Inflammatory macrophage treated with lipopolysaccharide for 4 hours (primary cell): ENCODE measurements at places on chromosomes 2 and 18.

GRCh38 chr2:237541243-237541642, 25.1 kb upstream of the PRLH start:
- DNase-seq, result no peak

- DNase-seq, result peak; percentile 96
Observed at GRCh38 chr18:5515011-5515784, 28.6 kb downstream of the EPB41L3 start.

DNA sequence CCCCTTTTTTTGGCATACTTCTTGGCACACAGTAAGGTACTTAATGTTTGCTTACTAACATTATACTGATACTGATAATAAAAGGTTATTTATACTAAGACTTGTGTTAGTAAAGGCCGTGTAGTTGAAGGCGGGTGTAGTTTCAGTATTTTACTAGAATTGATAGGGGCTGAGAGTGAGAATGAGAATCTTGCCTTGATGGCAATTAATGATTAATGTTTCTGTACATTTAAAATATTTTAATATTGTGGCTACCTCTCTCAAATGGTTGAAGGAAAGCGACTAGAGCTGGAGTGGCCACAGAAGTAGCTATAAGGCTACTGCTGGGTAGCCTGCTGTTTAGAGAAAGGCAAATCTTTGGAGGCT, 29.3 kb downstream of the PELI1 start:
- no peak for DNase-seq

DNA sequence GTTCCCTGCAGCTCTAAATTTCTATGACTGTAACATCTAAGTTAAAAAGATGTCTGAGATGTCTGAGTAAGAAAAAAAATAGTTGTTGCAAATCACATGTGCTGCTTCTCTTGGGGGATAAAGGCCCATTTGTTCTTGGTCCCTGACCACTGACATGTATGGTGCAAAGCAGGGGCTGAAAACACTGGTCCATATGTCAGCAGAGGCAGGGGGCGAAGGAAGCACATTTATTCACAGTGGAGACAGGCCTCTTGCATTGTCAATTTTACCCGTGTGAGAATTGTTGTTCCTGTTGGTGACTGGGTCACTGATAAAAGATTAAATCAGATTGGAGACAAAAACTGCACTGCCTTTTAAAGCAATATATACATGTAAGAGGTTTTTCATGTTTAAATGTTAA, 38.8 kb downstream of the PRKCE start:
- DNase-seq, result no peak

- peak; percentile 94 for DNase-seq
Observed at GRCh38 chr18:31206787-31207381, 44.2 kb upstream of the DSC1 start.

GRCh38 chr2:154402213-154402612, 296.3 kb upstream of the KCNJ3 start:
- DNase-seq, result peak; percentile 31

- DNase-seq, result peak; percentile 70
Observed at GRCh38 chr2:58731488-58731869, 490.4 kb upstream of the FANCL start.

DNA sequence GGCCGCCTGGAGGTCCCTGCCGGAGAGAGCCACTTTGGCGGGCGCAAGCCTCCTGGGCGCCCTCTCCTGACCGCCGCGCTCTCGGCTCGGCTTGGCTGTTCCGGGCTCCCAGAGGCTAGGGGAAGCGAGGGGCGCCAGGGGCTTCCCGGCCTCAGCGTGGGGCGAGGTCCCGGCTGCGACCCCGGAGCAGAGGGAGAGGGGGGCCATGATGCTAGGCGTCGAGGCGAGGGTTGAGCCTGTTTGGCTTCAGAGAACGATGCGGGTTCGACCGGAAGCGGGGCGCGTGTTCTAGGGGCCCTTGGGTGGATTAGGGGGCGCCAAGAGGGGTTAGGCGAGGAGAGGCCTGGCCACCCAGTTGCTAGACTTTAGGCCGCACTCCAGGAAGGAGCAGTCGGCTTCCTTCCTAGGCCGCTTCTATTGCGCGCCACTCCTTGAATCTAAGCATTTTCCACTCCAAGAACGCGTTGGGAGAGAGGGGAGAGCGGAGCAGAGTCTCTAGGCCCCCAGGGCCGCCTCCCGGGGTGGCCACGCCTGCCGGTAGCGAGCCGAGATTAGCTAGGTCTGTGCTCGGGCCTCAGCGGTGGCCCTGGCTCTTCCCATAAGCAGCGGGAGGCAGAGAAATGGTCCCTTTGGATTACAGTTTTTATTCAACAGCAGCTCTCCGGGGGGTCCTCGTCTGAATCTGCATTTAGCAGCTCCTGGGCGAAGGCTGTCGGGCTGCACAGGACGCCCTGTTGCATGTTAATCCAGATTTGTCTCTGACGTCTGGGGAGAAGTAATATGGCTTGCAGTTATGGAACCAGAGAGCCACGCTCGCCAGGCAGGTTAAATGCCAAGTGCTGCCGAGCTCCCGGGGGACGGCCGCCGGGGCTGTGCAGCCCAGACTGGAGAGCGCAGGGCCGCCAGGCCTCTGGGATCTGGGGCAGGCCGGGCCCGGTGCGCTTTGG, 11.3 kb downstream of the MEIS1 start:
- no peak for DNase-seq

DNA sequence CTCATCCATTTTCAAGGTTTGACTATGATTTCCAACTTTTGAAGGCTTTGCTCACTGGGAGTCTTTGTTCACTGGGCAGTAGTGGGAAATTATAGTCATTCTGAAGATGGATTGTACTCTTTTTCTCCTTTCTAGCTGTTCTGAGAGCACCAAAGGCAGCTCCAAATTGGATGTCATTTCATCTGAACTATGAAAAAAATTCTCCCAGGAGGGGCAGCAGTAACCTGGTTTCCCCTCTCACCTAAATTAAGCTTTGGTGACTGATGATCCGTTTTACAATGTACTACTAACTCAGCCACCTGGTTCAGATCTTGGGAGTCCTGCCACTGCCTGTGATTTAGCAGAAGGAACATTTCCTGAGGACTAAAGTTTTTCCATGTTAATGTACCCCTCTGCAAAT, 17.6 kb downstream of the ARHGEF33 start:
- DNase-seq, result no peak

DNA sequence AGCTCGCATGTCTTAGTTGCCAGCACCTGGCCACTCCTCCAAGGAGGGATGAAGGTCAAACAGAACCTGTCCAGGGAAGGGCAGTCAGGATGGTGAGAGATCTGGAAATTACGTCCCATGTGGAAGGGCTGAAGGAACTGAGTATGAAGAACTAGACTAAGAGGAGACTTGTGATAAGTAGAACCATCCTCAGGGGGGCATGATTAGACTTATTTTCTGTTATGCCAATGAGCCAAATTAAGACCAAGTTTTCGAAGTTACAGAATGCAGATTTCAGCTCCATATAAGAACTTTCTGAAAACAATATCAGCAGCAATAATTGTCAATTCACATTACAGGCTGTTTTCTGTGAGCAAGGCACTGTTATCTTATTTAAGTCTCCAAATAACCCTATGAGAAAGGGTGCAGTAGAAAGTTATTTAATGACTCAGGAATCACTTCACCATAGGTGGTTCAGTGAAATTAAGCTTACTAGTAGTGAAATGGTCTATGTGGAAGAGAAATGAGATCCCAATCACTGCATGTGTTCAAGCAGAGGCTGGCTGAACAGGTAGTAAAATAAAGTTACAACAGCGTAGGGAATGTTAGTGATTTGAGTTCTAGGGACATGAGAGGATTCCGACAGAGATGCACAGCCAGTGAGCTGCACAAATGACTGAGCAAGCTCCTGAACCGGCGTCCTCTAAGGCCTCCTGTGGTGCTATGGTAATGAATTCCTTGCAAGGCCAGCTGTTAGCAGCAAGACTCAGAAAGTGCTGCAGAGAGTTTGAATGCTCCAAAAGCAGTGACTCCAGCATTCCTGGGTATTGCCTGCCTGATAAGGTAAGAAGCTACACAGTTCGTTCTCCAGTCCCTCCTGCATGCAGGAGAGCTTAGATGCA, 4.5 kb upstream of the DYM start:
- peak; percentile 10 for DNase-seq

DNA sequence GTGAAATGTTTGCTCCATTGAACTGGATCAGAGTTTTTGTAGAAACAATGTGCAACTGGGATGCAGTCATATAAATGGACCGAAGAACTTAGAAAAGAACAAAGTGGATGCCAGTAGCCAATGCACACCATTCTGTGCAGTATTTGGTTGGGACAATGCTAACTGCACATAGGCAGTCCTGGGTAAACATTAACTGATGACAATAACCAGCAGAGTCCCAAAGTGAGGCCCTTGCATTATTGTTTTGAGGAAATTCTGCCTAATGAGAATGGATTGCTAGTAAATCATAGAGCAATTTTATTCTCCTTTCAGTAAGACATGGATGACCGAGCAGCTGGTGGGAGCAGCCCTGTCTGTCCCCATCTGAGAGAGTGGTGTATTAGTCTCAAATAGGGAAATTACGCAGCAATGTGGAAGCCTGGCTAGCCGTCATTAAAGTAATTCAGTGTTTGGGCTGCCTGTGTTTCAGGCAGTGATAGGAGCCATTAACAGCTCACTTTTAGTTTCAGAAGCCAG, 94.9 kb downstream of the KCTD1 start:
- DNase-seq, result no peak

DNA sequence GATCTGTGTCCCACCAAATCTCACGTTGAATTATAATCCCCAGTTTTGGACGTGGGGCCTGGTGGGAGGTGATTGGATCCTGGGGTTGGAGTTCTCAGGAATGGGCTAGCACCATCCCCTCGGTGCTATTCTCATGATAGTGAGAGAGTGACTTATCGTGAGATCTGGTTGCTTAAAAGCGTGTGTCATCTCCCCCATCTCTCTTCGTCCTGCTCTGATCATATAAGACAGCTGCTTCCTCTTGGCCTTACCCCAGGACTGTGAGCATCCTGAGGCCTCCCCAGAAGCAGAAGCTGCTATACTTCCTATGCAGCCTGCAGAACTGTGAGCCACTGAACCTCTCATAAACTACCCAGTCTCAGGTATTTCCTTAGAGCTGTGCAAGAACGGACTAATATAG, 163.7 kb upstream of the NDUFV2 start:
- peak; percentile 41 for DNase-seq

- DNase-seq, result no peak
Observed at GRCh38 chr2:162244541-162245031, 1.3 kb upstream of the FAP start.

GRCh38 chr18:23274638-23275482, 139.6 kb downstream of the CABLES1 start:
- DNase-seq, result no peak

DNA sequence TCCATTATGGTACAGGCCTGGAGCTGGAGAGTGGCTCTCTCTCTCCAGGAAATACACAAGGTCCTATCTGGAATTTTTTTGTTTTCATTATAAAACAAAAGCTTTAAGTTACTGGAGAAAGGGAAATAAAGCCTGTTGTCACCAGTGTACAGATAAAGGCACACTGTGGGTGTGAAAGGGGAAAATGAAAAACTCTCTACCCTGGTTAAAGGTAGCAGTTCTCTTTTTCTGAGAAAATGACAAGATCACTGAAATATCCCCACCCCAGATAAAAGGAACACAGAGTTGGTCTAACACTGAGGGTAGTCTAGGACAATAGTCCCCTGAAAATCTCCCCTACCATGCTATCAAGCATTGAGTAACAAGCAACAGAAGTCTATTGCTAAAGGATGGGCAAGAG, 438.7 kb downstream of the MBD2 start:
- DNase-seq, result no peak

GRCh38 chr18:62545098-62545497, 22.3 kb downstream of the ZCCHC2 start:
- peak; percentile 85 for DNase-seq

DNA sequence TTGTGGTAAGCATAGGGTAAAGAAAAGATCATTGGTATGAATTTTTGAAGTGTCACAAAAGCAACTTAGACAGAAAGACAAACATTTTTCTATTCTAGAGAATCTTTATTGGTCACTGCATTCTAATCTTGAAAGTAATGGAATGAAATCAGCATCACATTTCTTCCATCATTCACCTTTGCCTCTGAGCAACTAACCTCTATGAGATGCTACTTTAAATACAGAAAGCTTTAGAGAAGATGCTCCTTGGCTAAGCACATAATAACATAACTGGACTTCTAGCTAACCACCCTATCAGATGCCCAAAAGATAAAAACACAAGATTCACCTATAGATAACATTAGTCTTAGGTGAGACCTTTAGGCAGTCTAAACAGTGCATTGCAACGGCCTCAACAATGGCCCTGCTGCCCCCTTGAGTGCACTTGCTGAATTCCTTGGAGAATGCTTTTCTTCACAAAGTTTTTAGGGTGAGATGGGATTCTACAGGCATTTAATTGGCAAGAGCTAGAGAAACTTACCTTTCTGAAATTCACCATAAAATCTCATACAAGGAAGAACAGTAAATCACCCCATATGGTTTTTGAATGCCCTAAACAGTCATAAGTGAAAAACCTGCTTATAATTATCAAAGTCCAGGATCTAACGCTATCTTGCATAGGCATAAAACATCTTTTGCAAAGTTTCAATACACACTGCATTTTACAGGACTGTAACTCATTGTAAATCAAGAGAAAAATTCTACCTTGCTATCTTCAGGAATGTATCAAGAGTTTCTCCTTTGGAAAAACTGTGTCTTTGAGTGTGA, 791.3 kb upstream of the CHAC2 start:
- DNase-seq, result no peak

DNA sequence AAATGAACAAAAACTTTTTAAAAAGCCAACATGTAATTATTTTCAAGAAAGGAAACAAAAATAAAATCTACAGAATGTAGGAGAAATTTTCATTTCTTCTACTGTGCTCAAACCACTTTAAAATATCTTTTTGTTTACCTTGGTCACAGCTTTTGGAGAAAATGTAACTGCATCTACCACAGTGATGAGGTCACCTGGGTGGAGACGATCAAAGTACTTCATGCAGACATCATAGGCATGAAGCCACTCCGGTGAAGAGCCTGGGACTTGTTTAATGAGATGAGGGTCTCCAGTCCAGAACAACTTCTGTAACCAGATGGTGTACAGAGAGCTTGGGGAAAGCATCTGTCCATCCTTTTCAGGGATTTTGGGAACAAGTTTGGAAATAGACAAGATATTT, 285.8 kb downstream of the NBAS start:
- DNase-seq, result no peak

DNA sequence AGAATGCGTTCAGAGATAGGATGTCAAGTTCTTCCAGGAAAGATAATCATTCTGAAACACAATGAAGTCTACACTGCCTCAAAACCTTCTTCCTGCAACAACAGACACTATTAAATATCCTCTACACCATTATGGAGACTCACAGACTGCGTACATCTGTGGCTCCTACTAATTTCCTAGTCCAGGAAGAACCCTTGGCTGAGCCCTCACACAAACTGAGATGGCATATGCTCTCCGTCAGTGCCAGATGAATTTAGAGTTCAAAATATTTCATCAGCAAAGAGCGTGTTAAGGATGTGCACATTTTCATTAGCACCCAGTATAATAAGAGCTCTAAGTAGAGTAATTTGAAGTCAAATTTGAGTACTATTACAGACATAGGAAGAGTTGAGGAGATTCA, 117.2 kb downstream of the TCF4 start:
- DNase-seq, result no peak

DNA sequence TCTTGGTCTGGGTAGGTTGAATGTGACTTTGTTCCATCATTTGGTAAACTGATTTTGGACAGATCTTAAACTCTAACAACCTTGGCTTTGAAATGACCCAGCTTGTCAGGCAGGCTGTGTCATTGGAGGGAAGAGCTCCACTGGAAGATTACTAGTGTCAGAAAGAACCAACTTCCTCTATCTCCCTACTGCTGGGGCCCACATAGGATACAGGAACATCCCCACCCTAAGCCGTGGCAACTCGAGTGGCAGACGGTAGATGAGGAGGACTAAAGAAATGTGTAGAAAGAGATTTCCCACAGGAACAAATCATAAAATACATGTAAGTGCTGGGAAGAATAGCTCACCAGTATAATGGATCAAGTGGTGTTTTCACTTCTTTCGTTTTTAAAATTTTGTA, 4.3 kb upstream of the G6PC2 start:
- peak; percentile 19 for DNase-seq
